ENCODE measurements at places on chromosomes 1 and 21.
A peak's percentile ranks its signal among the peaks of the same experiment; 100 is the strongest.

DNA sequence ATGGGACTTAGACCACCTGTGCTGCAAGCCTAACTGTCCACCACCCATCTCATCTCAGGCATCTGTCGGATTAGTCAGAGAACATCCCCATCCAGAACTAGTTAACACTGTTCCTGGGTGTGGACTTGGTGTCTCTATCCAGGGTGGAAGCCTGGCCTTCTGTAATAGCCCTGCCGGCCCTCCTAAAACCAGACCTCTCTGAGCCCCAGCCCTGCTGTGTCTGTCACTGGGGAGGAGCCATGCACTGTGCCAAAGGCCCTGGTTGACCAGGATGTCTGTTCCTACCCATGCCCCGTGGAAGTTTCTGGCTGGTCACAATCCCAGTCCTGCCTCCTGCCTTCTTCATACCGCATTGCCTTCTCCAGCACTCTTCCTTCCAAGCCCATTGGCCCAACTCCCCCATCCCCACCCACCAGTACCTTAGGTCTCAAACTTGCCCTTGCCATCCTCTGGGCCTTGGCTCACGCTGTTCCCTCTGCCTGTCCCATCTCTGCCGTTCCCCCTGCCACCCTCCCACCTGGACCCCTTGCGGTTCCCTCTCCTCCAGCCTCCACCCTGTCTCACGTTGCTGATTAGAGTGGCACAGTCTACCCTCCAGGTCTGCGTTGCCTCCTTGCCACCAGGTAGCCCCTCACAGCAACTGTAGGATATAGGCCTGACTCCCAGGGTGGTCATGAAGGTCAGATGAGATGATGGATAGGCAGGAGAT, 105.6 kb downstream of the EPHB2 start:
- no peak for DNase-seq

GRCh38 chr1:185144233-185144632, 12.5 kb downstream of the TRMT1L start:
- no peak for DNase-seq

DNA sequence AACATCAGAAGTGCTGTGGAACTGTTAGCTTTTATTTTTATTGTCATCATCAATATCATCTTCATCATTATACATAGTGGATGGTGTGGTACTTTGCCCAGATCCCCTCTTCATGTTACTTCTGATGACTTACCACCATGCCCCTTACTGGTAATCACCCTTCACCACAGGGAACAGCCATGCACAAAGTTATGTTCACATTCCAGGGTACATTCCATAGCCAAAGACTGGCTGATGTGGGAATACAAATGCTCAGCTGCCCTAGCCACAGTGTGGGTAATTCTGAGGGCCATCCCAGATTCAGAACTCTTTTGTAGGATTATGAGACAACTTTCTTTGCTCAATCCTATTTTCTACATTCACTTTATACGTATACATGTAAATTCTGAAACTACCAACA, 691.3 kb upstream of the CXADR start:
- no peak for DNase-seq

- no peak for DNase-seq
These were observed 724 bp downstream of the DOCK7 start for GRCh38 chr1:62687421-62687902.

GRCh38 chr21:27406300-27407009, 439.6 kb upstream of the ADAMTS5 start:
- DNase-seq: no peak

- no peak for DNase-seq
These were observed 1.9 kb upstream of the SYT14 start for GRCh38 chr1:209936125-209936524.

GRCh38 chr1:239819096-239819495, 272.6 kb upstream of the FMN2 start:
- no peak for DNase-seq

DNA sequence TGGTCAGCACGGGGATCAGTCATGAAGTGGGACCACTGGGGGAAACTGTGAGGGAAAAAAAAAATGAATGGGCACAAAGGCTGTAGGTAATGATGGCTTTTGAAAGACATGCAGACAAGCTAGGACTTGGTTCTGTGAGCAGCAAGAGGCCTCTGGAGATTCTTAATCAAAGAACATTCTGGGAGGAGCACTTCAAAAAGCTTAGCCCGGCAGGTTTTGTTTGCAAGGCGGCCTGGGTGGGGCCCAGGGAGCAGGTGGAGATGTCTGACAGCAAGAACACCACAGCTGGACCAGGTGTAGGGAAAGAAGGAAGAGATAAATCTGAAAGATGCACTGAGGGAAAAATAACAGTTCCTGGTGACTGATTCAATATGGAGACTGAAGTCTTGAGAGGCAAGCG, 6.0 kb downstream of the TEX35 start:
- DNase-seq: no peak

- peak; percentile 10 for DNase-seq
These were observed 510.3 kb downstream of the NPHP4 start for GRCh38 chr1:5481889-5482288.

DNA sequence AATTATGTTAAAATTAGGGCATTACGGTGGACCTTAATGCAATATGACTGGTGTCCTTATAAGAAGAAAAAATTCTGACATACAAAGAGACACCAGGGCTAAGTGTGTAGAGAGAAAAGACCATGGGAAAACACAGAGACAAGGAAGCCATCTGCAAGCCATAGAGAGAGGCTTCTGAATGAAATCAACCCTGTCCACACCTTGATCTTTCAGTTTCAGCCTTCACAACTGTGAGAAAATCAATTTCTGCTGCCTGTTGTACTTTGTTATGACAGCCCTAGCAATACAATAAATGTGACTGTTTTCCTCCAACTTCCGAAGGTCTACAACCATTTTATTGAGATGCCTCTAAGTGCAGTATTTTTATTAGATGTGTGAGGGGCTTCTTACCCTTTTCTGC, 1407.2 kb downstream of the MRPL39 start:
- DNase-seq: no peak

DNA sequence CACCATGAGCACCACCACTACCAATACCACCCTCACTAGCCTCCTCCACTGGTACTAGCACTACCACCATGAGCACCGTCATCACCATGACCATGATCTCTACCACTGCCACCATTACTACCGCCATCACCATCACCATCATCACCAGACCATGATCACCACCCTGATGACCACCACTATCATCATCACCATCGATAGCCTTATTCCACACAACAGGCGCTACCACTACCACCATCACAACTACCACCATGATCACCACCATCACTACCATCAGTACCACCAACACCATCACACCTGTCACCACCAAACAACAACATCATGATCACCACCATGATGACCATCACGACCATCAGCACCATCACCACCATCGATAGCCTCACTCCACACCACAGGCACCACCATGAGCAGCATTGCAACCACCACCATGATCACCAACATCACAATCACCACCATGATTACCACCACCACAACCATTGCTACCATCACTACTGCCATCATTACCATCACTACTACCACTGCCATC, 56.6 kb upstream of the CASZ1 start:
- no peak for DNase-seq

- DNase-seq: no peak
These were observed 9.8 kb downstream of the ATP13A2 start for GRCh38 chr1:17001760-17002523.

DNA sequence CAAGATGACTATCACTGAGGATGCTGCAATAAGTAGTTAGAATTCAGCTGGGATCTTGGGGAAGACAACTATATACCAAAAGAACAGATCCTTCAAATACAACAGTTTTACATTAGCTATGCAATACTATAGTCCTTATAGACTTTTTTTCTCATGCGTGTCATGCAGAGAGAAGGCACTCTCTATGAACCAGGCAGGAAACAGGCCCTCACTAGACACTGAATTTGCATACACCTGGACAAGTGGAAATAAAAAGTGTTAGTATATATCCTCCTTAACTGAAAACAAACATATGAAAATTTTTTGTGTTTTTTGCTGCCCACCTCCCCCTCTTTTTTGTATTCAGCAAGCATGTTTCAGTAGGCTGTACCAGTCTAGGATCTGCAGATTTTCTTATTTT, 29.9 kb downstream of the TMCO1 start:
- DNase-seq: no peak

GRCh38 chr1:162177126-162177525, 107.6 kb downstream of the NOS1AP start:
- DNase-seq: no peak

DNA sequence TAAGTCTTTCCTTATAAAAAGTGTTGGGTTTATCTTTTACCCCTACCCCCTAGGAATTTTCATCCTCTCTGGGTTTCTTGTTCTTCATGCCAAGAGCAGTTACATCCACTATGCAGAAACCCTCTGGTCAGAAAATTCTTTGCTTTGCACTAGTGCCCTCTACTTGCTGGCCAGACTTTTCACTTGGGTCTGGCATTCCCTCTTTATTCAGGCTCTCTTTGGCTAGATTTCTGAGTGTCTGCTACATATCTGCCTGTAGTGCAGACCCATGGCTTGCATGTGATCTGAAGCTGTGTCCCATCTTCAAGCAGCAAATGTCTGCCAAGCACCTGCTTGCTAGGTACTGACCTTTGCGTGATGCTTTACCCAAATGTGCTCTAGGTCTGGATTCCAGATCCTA, 237.0 kb downstream of the GPATCH2 start:
- DNase-seq: no peak

DNA sequence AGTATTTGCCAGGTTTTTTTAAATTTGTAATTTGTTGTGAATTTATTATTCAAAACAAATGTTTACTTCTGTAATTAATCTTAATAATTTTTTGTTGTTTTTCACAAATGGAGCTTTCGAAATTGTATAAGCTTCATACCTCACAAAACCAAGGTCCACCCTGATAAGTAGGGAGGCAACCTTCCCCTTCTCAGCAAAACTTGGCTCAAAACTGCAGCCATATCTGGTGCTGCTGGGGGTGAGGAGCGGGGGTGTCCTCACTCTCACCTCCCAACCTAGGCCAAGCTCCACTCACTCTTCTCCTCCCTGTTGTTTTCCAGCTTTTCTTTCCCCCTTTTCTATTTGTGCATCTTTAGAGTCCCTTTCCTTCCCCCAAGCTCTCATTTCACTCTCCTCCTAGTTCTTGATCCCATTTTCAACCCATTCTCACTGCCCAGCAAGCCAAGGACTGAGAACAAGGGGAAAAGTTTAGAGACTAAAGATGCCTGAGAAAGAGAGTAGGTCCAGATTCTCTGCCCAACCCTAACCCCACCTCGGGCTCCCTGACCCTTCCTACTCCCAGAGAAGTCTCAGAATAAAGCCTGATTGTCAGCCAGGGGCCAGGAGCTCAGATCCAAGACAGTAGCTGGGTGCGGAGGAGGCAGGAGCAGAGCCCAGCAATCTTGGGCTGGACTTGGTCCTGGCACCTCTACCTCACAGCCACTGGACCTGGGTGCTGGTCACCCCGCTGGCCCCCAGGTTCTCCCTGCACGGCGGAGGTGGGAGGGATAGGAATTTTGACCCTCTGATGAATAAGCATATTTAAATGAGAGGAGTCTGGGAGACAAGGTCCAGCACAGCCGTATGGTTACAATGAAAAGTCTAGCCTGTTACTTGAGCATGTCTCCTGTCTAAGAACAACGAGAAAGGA, 8.3 kb upstream of the CFAP45 start:
- DNase-seq: no peak

DNA sequence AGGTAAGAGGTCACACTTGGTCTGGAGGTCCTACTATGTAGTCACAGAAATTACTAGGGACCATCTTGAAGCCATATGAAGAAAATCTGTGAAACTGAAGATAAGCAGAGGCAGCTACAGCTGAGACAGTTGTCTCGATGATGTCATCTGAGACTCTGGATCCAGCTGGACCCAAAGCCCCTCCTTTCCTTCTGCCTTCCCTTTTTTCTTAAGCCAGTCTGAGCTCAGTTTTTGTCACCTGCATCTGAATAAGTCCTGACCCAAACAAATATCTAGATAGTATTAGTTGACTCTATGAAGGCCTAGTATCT, 143.3 kb downstream of the ETS2 start:
- DNase-seq: no peak

DNA sequence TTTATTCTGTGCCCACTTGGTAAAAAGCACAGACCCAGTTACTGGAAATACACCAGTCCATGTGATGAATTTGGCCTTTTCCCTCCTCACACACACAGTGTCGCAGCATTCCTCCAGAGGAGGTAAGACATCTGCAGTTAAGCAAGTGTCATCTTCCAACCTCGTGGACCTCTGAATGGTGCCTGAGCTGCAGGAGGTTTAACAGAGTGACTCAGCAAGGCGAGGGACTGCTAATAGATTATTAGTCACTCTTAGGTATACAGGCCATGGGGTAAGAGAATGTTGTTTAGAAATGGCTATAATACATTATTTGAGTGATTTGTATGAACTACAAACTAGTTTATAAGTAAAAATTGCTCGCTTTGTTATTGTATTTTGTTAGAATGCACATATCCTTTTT, 8.6 kb upstream of the LRRC8B start:
- no peak for DNase-seq

DNA sequence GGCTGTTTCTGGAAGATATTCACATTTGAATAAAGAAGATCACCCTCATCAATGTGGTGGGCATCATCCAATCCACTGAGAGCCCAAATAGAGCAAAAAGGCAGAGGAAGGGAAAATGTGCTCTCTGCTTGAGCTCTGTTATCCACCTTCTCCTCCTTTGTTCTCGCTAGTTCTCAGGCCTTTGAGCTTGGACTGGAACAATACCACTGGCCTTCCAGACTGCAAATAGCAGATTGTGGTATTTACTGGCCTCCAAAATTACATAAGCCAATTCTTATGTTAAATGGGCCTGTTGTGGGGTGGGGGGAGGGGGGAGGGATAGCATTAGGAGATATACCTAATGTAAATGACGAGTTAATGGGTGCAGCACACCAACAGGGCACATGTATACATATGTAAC, 219.3 kb downstream of the C1orf94 start:
- no peak for DNase-seq
